Smooth muscle cell of the pulmonary artery (primary cell): ENCODE measurements at places on chromosomes 6 and 20. TPM values are rescaled to one million over a fixed set of nuclear protein-coding genes. Genes with fewer than 3 reads are reported as not detected.

HLA-DQB1 gene
- not detected in 2 replicates for total RNA-seq

PDSS2 gene
- 12.1 and 18.3 TPM in 2 replicates for total RNA-seq

HRH3 gene
- not detected in 2 replicates for total RNA-seq

CD24 gene
- total RNA-seq = 0.85 and 3.3 TPM in 2 replicates

SPATS1 gene
- not detected in 2 replicates for total RNA-seq

SMOC2 gene
- 0.13 TPM in 1 of 2 replicates, not detected in the other for total RNA-seq

BPIFB4 gene
- total RNA-seq = not detected in 2 replicates

SLC17A9 gene
- total RNA-seq = 21.0 and 25.4 TPM in 2 replicates

MED23 gene
- 28.2 and 35.6 TPM in 2 replicates for total RNA-seq

HLA-DQA2 gene
- total RNA-seq = not detected in 2 replicates

GPX5 gene
- total RNA-seq = not detected in 2 replicates

PIGU gene
- total RNA-seq = 7.2 and 8.5 TPM in 2 replicates

TEAD3 gene
- 16.1 and 16.2 TPM in 2 replicates for total RNA-seq

CCN2 gene
- 658 and 710 TPM in 2 replicates for total RNA-seq

PHF20 gene
- 43.9 and 53.5 TPM in 2 replicates for total RNA-seq

ELOVL2 gene
- total RNA-seq = 0.46 and 0.85 TPM in 2 replicates

PRL gene
- total RNA-seq = not detected in 2 replicates

PDE10A gene
- 8.5 and 16.0 TPM in 2 replicates for total RNA-seq

RGS17 gene
- 13.9 and 30.3 TPM in 2 replicates for total RNA-seq

ARMH2 gene
- total RNA-seq = not detected in 2 replicates

LY6G6D gene
- not detected in 2 replicates for total RNA-seq

SYS1 gene
- total RNA-seq = 34.0 and 36.3 TPM in 2 replicates
